Mammary epithelial cell (primary cell): ENCODE measurements at places on chromosomes 5 and 9.

GRCh38 chr5:113118765-113119164 lies 142.2 kb downstream of the DCP2 start:
- DNase-seq = no peak

GRCh38 chr9:16369427-16369826 lies 501.0 kb downstream of the BNC2 start:
- no peak for DNase-seq

DNA sequence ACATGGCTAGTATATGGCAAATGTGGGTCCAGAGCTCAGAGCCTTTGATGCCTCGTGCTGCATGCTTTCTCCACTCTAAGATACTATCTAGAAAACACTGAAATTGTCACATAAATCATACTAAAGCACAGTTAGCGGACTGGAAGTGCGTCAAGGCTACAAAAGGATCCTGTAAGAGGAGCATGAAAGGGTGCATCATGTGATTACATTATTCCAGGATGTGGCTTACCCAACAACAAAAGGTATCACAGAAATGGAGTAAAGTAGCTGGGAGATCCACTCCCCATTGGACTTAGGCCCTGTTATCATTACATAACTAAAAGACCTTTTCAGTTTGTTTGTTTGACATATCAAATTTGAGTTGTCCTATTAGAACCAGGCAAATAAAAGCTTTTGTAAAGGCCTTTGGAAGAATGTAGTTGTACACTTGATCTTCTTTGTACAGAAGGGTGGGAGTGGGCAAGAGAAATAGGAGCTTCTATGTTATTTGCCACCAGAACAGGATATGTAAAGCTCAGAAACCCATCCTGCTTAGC lies 6.9 kb downstream of the SLC31A1 start:
- DNase-seq = no peak

GRCh38 chr5:6633469-6634245 lies 417 bp downstream of the SRD5A1 start:
- DNase-seq = peak; percentile 19

DNA sequence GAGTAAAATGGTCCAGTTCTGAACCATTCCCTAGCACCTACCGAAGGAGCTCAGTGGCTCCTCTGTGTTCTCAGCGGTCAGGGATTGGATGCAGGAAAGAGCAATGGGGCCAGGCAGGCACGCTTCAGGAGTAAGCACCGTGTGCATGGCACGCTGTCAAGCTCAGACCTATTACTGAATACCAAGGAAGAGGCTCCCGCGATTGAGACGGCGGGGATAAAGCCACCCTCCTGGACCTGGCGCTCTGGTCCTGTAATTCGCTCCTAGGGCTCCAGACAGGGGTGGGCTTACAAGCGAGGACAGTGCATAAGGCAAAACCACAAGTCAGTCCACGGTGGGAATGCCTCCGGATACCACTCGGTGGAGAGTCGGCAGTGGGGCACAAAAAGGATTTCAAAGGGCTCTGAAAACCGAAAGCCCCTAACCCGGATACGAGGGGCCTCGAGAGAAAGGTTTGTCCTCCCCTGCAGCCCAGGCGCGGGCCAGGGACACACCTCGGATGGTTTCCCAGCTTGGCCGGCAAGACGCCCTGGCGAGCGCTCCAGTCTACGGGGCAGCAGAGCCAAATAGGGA lies 988 bp downstream of the OXCT1 start:
- peak; percentile 42 for DNase-seq

- no peak for DNase-seq
These were observed 96.5 kb downstream of the GADD45G start for GRCh38 chr9:89701221-89701798.

- no peak for DNase-seq
These were observed 2.4 kb upstream of the DOCK8 start for GRCh38 chr9:212297-212696.

GRCh38 chr5:159682623-159683022 lies 233.7 kb upstream of the ADRA1B start:
- no peak for DNase-seq

DNA sequence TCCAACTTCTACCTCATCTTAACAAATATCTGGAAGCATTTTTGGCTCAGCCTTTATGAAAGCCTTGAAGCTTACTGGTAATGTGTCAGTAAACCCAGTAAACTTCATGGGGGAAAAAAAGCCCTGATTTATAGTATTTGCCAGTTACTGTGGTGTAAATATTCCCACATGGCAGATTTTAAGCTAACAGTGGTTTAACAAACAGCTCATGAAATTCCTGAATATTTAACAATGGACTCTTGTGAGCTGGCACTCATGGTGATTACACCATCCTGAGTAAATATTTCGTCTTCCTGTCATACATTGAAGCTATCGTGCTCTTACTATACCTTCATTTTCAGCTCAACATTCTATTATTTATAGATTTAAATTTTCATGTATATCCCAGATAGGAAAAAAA lies 57.0 kb upstream of the ACOT12 start:
- DNase-seq = peak; percentile 76

DNA sequence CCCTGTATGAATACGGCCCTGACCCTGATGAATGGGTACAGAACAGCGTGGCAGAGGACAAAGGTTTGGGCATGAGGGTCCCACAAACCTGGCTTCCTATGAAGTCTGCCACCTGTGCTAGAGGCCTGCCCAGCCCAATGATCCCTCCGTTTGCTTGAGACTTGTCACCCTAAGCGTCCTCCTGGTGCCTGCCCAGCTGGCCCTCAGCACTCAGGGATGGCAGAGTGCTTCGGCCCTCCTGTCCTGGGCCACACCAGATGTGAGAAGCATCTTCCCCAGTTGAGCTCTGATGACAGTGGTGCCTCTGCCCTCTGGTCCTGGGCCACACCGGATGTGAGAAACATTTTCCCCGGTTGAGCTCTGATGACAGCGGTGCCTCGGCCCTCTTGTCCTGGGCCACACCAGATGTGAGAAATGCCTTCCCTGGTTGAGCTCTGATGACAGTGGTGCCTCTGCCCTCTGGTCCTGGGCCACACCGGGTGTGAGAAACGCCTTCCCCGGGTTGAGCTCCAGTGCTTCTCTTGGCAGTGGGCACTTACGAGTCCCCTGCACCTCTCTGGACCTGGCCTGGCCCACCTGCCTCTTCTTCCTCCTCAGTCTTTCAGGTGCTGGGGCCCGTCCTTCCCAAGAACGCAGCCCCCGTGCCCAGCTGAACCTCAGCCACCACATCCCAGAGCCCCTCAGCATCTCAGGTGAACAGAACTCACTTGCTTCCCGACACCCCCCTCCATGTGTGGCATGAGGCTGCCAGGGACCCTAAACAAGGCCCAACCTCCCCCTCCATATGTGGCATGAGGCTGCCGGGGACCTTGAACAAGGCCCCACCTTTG lies 253.1 kb upstream of the IRX1 start:
- no peak for DNase-seq

DNA sequence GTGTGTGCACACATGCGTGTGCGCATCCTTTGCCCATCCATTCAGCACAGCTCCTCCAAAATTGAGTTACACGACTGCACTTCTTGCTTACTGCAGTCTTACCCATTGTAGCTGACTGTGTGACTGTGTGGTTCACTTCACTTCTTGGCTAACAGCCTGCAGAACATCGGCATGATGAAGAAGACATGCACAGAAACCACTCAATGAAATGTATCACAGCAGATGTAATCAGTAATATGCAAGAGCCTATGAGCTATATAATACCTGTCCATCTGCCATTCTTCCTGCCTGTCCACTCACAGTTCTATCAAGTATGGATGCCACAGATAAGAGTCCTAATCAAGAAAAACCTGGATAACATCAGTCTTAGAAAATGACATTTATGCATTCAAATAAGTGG lies 83.9 kb downstream of the TRPM3 start:
- DNase-seq = no peak

DNA sequence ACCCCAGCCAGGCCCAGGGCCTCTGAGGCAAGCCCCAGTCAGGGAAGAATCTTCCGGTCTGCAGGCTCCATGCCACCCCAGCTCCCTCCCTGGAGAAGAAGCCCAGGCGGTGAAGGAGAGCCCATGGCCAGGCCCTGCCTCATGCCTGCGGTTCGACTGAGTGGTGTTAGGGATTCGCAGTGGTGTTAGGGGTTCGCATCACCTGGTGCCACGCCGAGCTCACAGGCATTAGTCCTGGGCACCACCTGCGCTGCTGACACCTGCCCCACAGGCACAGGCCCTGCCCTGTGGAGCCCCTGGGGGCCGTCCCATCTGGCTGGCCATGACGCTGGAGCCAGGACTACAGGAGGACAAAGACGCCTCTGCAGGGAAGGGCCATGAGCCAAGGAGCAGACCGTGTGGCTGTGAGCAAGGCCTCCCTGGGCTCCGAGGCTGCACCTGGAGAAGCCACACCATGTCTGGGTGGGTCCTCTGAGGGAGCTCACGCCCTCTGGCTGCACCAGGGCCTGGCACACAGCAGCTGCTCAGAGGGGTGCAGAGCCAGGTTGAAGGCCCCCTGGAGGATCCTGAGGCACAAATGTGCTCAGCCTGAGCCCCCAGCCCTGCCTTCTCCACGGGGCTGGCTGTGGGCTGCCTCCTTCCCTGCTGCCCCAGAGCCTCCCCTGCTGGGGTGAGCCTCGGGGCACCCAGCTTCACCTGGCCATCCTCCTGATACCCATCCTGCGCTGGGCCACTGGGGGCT lies 27.6 kb upstream of the RNF130 start:
- no peak for DNase-seq

GRCh38 chr5:149790276-149790675 lies 60.2 kb downstream of the PPARGC1B start:
- DNase-seq = no peak

- DNase-seq = no peak
These were observed 11.1 kb upstream of the SPATA31E1 start for GRCh38 chr9:87871425-87872078.

DNA sequence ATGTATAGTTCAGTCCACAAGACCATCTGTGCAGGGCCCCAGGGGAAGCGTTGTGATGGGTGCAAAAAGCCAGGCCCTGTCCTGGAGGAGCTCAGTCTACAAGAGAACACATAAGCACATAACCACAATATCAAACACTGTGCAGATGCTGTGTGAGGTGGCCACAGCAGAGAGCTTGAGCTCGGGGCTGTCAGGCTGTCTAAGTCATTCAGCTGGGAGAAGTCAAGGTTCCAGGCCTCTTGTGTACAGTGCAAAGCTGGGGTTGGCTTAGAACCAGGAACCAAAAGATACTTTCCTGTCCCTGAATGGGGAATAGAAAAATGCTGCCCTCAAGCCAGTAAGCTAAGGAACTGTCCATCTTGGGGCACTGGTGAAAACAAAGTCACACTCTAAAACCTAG lies 75.0 kb downstream of the PRDM6 start:
- no peak for DNase-seq

DNA sequence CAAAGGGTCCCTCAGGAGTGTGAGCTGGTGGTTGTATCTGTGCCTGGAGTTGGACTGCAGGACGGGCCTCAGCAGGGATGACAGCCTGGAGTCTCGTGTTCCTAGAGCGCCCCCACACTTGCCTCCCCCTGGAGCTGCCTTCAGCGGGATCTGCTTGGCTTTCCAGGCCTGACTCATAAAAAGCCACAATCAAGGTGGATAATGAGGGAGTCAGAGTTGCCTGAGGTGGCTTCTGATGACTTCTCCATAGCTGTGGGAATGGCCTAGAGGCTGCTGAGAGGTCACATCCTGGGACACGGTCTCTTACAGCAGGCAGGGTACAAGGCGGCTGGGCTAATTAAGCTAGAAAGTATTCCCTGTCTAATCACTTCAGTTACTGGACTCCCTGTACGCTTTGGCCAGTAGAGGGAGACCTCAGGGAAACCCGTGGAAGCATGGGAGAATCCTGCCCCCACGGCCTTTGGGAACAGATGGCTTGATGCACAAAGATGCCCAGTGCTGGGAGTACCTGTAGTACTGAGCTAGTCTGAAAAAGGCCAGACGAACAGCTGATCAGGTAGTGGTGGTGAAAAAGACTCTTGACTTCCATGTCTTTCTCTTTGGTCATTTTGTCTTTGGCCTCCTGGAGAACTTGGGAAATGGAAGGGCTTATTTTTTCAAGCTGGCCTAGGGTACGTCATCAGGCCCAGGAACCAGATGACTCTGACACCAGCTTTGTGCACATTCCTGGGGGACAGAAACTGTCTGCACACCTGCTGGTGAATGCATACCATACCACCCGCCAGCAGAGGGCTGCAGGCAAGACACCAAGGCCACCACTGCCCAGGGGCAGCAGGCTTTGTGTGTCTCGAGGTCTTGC lies 16.1 kb upstream of the FRRS1L start:
- DNase-seq = peak; percentile 60

GRCh38 chr9:76181781-76182180 lies 212.4 kb downstream of the RFK start:
- DNase-seq = no peak

- DNase-seq = no peak
These were observed 23.0 kb downstream of the ARRDC3 start for GRCh38 chr5:91359962-91360609.

- no peak for DNase-seq
These were observed 60.7 kb downstream of the COL27A1 start for GRCh38 chr9:114216081-114216480.

GRCh38 chr9:97660340-97660739 lies 26.7 kb downstream of the NCBP1 start:
- DNase-seq = no peak

GRCh38 chr9:108684288-108685025 lies 171.3 kb downstream of the ACTL7B start:
- no peak for DNase-seq

DNA sequence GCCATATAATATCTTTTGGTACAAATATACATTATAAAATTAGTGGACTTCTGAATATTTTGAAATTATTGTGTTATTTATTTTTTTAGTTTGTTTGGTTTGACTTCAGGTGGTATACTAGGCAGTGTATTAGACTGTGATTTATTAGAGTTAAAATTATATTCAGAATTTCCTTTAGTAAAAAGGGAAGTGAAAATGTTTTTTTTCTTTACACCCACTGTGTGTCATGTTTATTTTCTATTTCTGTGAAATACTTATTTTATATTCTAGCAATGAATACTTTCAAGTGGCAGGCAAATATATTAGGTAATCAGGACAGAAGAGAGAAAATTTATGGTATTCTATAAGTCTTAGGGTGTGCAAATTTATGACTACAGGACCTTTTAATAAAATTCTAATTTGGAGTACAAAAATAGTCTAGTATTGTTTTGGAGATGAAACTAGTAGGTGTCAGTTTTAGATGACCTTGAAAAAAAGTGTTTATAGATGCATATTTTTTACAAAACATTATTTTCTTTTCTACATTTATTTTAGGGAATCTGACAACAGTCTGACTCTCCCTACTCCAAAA lies 8.8 kb downstream of the CSNK1G3 start:
- no peak for DNase-seq

GRCh38 chr9:109906766-109907382 lies 126.9 kb downstream of the PALM2AKAP2 start:
- no peak for DNase-seq

DNA sequence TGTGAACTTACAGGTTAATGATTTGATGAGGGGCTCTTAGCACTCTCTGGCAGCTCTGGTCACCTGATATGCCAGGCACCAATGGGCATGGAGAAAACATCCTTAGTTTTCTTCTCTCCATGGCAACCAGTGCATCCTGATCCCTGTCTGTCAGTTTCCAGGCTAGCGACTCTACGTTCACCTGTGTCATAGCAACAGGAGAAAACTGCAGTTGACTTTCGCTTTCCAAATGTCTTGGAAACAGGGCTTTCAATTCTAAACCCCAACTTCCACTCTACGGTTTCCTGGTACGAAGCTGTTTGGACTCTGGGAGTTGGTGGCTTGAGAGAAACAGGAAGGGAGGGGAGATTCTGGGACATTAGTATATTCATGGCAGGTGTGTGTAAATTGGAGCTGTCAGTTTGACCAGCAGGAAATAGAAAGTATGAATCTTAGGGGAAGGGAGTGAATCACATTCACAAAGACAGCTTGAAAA lies 74.4 kb downstream of the SLC28A3 start:
- no peak for DNase-seq

- DNase-seq = no peak
These were observed 24.5 kb downstream of the PTGES2 start for GRCh38 chr9:128102861-128103588.

- DNase-seq = no peak
These were observed 212.8 kb upstream of the ATP10B start for GRCh38 chr5:161064781-161065180.
